ENCODE measurements at places on chromosomes 16 and 17.

DNA sequence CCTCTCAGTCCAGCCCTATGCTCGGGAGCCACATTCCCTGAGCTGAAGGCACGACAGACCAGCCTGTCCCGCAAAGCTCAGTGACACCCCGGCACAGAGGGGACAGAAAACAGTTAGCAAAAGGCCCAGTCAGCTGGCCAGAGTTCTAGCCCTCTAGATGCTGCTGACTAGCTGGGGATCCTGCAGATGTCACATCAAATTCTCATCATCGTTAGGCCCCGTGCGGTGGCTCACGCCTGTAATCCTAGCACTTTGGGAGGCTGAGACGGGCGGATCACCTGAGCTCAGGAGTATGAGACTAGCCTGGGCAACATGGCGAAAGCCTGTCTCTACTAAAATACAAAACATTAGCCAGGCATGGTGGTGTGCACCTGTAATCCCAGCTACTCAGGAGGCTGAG is 17.2 kb downstream of the UBE2O start:
- no peak for DNase-seq

- DNase-seq = no peak
Observed at GRCh38 chr16:77536809-77537208, 102.0 kb upstream of the ADAMTS18 start.

DNA sequence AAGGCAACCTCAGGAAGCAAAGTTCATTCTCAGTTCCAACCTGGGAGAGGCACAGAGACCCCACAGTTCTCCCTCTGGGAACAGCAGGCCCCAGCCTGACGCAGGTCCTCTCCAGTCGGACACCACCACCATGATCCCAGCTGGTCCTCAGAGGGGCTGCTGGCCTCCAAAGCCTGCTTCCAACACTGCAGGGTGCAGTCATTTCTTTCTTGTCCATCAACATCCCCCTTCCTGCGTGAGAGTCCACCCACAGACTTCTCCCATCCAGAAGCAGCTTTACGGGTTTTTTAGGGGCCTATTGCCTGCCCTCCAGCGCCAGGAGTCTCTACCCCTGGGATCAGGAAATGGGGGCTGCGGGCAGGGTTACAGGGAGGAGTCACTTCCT is 29.3 kb upstream of the TNRC6C start:
- DNase-seq = no peak

GRCh38 chr16:71344315-71344905 is 14.1 kb upstream of the CALB2 start:
- no peak for DNase-seq

DNA sequence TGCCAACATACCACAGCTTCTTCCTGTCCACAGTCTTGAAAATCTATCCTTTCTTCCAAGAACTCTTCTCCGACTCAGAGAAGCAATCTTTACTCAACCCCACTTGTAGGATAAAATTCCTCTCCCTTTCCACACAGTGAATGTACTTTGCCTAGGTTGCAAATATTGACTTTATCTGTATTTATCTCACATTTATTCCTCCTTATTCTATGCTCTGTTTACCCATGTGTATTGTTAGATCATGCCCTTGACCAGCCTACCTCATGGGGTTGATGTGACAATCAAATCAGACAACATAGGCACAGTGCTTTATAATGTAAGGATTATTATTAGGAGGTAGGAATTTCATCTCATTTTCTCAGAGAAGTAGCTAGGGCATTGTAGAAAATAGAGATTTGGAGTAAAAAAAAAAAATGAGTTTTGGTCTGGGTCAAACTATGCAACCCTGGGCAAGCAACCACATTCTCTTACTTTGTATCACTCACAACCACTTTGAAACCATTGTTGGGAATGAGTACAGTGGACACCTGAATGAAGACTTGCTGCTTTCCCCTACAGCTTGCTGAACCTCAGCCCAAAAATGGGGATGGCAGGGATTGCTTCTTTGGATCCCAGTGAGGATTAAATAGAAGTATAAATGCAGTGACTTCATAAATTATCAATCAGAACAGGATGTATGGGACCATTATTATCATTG is 9.1 kb upstream of the SLC35B1 start:
- no peak for DNase-seq

DNA sequence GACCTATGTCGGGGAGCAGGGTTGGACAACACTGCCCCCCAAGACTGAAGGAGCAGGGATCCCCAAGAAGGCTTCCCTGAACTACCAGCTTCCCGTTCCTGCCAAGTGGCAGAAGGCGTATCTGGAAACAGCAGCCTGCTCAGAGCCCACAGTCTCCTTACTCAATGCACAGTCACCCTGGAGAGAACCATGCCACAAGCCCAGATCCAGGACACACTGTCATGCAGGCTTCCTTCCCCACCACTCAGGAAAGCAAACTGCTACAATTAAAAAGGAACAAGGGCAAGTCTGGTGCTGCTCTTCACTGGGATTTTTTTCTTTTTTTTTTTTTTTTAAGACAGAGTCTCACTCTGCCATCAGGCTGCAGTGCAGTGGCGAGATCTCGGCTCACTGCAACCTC is 8.2 kb downstream of the WDR45B start:
- no peak for DNase-seq

Data from vagina (tissue), 2 donors.